Mucosa of descending colon (tissue), 3 donors: ENCODE measurements at places on chromosomes 3 and 15. TPM values are rescaled to one million over a fixed set of nuclear protein-coding genes. Genes with fewer than 3 reads are reported as not detected.
A peak's percentile ranks its signal among the peaks of the same experiment; 100 is the strongest.

GRCh38 chr15:79194386-79194785 is 88.1 kb upstream of the ANKRD34C start:
- no peak for DNase-seq

DNA sequence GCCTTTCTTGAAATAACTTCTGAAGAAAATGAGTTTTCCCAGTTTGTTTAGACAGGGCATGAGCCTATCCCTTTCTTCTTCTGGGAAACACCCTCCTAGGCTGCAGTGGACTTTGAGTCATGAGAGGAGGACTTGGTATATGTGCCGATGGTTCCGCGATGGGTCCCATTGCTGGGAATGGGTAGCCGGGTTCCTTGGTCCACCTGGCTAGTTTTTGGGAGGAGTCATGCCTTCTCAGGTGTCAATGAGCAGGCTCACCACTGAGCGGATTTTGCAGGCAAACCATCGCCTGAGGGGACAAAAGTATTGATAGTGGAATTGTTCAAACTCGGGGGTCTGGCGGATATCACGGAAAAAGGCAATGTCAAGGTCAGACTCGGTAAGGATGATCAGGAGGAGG is 46.8 kb downstream of the WDR76 start:
- no peak for DNase-seq

The C3orf70 gene
- 15.1 TPM for total RNA-seq

DNA sequence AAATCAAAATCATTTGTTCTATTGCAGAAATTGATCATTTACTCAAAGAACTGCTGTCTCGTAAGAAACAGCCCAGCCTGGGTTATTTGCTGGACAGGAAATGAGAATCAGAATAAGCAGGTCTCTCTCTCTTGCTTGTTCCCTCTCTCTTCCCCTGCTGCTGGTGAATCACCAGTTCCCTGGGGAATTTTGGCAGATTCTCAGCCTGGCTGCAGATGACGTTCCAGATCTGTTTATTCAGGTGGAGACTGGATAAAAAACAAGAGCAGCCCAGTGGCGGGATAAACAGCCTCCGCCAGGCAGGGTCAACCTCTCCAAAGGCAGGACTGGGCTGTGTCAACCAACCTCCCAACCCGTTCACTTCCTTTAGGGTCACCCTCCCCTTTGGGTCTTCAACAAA is 72.1 kb downstream of the LRIG1 start:
- DNase-seq = peak; percentile 40

GRCh38 chr3:42868841-42869240 is 6.8 kb downstream of the CYP8B1 start:
- DNase-seq = no peak

The MYLK gene
- total RNA-seq = 1,614 TPM

The DUOXA1 gene
- total RNA-seq = 1.6 TPM

DNA sequence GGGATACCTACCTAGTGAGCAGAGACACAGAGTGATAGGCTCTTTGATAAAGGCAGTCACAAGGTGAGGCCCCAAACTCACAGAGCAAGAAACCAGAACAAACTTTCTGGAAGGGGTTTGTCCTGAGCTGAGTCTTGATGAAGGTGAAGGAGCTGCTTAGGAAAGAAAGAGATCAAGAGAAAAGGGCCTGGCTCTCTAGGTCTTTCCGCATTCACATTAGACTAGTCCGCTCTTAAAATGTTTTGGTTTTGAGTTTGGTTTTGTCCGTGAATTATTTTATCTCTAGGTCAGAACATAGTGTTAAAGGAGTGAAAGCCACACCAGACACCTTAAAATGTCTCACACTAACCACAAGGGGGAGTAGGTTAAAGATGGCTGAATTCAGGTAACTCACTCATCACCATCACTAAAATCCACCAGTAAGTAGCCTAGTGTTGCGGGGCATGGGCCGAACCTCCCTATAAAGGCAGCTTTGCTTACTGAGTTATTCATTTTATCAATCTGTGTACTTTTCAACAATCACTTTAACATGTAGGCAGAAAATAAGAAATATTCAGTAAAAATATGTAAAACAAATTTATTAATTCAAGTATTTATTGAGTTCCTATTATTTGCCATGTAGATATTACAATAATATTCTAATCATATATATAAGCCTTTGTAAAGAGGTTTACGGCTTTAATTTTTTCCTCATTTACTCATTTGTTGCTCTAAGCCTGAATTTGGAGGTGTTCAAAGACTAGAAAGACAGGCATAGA is 121.5 kb upstream of the TSC22D2 start:
- peak; percentile 14 for DNase-seq

The TMEM42 gene
- total RNA-seq = 10.0 TPM

The DUOX1 gene
- total RNA-seq = 0.43 TPM

DNA sequence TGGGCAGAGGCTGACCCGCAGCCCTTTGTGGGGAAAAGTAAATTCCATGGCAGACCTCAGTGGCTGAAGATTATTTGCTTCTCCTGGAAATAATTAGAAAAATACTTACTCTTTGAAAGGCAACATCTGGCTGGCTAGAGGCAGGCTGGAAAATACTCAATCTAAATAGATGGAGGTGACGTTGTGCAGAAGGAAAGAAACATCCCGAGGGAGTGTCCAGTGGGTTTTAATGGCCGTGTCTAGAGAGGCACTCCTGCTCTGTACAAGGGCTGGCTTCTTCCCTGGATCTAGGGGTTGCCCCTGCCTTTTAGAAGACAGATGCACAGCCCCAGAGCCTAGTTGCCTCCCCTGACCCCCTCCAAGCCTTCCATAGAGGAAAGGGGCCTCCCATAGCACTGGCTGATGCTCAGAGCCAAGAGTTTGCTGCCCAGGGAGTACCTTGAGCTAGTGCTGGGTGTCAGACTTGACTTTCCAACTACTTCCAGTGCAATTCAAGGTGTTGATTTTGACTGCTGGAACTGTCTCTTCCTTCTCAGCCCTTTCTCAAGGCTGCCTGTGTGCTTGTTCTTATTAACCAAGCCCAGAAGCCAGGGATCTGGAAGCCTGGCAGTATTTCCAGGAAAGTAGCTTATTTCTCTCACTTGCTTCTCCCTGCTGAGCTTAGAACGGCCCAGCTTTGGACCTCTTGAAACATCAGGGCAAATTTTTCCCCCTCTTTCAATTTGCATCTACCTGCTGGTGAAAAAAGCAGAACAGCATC is 27.4 kb downstream of the CGNL1 start:
- DNase-seq = no peak

- DNase-seq = no peak
Observed at GRCh38 chr15:53693729-53694475, 65.6 kb downstream of the WDR72 start.

The SQOR gene
- 409 TPM for total RNA-seq

The GOLGA8S gene
- 0.07 TPM for total RNA-seq

DNA sequence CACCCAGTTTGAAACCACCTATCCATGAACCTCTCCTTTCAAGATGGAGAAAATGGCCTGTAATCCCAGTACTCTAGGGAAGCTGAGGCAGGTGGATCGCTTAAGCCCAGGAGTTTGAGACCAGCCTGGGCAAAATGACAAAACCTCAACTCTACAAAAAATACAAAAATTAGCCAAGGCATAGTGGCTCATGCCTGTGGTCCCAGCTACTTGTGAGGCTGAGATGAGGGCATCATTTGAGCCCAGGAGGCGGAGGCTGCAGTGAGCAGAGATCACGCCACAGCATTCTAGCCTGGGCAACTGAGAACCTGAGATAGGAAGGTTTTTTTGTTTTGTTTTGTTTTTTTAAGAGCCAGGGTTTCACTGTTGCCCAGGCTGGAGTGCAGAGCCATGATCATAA is 5.4 kb downstream of the TKT start:
- no peak for DNase-seq

GRCh38 chr3:139325551-139325950 is 18.3 kb upstream of the MRPS22 start:
- DNase-seq = no peak

DNA sequence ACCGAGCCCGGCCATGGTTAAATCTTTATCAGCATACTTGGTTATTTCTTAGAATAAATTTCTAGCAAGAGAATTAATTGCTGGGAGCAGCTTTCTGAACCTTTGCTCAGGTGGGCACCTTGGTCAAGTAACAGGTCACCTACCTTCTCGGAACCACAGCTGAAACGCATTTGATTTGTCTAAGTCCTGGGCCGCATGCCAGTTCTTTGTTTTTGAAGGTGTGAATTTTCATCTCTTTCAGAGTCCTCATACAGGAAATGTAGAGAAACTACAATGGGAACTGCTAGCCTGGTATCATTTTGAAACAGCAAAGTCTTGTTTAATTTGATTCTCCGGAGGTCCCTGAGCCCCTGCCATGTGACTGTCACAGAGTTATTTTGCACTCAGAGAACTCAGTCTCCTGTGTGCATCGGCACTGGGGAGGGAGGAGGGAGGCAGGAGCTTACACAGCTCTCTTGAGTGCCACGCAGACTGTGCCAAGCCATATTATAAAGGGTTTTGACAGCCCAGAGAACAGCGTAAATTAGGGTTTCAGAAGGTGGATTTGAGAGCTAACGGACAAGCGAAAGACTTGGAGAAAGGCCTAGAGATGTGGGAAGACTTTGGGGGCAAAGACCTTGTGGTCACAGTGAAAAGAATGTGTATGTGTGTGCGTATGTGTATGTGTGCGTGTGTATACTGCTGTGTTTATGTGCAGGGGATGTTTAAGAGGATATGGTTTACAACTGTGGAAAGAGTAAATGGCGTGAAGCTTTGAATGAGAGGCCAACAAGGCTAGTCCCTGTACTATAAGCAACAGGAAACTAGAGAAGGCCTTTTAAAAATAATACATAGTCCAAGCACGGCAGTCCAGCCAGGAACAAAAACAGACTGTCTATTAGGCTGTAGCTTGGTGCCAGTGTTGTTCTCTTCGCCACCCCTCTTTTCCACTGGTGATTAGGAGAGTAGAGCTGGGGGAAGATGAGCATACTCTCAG is 61.8 kb upstream of the ATP13A3 start:
- DNase-seq = no peak

GRCh38 chr15:98484914-98485313 is 163.4 kb upstream of the IGF1R start:
- no peak for DNase-seq

DNA sequence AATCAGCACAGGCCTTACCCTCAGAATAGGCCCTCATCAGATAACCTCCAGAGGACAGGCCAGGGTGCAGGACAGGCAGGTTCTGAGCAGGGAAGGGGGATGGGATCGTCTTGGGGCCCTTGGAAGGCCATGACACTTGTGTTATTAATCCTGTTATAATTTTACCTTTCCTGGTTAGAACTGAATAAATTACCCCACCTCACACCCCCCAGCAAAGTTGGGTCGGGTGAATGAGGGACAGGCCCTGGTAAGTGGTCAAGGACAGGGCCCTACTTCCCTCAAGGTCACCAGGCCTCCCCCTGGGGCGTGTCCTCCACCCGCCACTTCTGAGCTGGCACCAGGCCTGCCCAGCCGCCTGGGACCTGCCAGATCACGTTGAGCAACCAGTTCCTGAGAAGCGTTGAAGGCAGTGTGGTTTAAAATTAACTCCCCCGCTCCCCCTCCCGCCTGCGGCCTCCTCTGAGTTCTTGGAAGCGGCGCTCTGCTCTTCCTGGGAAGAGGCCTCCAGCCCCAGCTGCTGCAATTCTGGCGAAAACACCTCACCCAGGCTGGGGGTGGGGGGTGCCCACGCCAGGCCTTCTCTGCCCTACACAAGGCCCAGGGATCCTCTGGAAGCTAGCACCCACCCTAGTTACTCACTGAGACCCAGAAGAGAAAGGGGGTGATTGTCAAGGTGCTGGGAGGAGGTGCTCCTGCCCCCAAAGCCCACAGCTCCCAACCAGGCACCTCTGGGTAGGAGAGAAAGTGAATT is 10.6 kb downstream of the CISH start:
- peak; percentile 97 for DNase-seq

DNA sequence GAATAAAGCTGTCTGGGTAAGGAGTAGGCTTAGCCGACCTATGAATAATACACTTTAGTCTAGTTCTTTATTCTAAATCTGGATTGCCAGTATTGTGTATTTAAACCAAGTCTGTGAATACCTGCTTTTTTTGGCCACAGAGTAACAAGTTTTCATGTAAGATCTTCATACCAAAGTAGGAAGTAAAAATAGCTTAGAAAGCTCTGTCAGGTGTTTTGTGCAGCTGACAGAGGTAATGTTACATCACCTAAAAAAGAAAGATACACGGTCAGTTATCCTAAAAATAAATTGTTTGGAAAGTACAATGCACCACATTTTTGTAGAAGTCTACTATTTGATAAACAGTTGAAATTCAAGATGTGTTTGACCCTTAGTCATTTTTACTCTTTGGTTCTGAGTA is 16.5 kb downstream of the CALML4 start:
- no peak for DNase-seq

The POTEB2 gene
- not detected for total RNA-seq

GRCh38 chr3:185250247-185250646 is 3.6 kb downstream of the EHHADH start:
- DNase-seq = no peak

The HACL1 gene
- total RNA-seq = 24.2 TPM

DNA sequence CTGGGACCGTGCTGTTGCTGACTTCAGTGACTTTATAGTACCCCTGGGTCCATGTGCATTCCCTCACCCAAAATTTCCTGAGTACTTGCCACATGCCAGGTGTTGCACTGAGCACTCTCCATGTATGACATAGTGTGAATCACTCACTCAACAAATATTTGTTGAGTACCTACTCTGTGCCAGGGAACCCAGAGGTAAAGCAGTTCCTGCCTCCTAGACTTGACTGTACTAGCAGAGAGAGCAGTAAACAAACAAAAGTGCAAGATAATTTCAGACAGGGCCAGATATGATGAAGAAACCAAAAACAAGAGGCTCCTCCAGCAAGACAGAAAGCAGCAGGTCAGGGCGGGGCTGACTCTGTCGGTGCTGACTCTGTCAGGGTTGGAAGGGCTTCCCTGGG is 12.2 kb downstream of the TGM4 start:
- no peak for DNase-seq

DNA sequence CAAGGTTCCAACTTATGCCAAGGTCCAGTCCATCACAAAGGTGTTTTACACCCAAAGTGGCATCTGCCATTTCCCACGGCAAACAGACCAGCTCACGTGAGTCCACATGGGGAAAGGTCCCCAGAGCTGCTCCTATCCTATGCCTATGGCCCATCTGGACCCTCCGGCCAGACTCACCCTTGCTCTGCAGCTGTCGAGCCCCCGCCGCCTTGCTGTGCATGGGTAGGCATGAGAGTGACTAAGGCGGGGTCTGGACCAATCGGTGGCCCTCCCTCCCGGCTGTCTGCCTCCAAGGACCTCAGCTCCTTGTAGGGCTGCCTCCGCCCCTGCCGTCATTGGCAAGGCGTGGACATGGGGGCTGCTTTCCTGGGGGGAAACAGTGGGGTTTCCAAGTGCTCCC is 26.9 kb downstream of the DNASE1L3 start:
- no peak for DNase-seq

DNA sequence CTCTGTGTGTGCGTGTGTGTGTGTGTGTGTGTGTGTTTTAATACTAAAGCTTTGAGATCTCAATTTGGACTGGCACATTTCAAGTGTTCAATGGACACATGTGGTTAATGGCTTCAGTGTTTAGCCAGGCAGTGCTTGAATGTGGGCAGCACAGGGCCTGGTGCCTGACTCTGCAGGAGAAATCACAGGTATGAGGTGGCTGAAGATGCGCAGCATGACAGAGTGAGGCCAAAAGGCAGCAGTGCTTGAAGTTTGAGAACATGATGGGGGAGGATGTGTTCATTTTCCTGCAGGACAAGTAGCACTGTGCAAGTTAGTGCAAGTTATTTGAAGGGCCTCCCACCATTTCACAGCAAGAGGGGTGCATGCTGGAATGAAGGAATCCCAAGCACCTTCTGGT is 620.5 kb upstream of the TBL1XR1 start:
- DNase-seq = no peak

The LRRK1 gene
- total RNA-seq = 60.1 TPM

GRCh38 chr3:71358243-71358642 is 225.3 kb downstream of the FOXP1 start:
- no peak for DNase-seq

GRCh38 chr15:80234883-80235282 is 17.1 kb downstream of the CTXND1 start:
- peak; percentile 55 for DNase-seq
